ENCODE measurements at places on chromosomes 16 and 17.

DNA sequence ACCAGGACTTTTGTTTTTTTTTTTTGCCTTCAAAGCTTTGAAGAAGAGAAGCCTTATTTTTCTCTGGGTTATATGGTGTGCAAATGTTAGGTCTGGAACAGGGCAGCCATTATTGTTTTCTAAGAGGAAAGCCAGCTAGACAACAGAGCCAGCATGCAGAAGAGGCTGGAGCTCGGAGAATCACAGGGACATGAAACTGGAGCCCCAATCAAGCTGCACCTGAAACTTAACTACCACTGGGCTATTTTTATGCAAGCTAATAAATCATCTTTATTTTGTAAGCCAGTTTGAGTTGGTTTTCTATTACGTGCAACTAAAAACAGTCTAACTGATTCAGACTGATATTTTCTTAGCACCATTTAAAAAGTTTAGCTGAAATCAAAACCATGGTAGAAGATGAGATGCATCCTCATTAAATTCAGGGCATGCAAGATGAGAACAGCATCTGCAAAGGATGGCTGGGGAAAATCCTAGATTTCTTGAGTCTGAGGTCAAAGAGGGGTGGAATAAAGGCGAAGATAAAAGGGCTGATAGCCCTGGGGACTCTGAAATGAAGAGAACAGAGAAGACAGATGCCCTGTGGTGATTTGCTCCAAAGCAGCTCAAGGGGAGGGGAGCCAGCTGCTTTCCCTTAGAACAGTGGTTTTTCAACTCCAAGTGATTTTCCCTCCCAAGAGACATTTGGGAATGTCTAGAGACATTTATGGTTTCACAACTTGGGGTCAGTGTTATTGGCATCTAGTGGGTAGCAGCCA lies 177.1 kb upstream of the WSCD1 start:
- DNase-seq, result no peak

DNA sequence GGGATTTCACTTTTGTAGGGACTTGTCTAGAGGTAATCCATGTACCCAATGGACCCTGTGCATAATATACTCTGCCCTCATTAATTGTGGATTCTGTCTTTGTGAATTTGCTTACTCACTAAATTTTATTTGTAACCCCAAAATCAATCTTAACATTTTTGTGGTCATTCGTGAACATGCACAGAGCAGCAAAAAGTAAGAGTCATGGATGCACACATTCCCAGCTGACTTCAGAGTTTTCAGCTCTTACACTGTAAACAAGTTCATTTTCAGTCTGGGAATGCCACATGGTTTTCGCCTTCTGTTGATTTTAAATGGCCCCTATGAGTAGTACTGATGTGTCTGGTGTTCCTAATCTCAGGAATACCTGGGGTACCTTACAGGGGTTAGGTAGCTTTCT lies 24.3 kb downstream of the TAC4 start:
- no peak for DNase-seq

DNA sequence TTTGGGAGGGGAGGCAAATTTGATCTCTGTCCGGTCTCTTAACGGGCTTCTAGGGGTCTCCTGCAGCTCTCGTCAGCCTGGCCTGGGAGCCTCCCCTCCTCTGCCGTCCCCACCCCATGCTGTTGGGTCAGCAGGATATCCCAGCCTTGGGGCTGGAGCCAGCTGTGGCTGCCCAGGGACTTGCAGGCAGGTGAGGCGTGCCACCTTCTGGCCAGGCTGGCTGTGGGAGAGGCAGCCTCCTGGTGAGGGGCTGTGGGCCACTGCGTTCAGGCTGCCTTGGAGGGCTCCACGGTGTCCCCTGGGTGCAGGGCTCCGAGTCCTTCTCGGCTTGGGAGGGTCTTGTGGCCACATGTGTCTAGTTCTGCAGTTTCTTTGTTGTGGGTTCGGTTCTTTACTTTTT lies 34.6 kb downstream of the TBCD start:
- DNase-seq, result no peak

DNA sequence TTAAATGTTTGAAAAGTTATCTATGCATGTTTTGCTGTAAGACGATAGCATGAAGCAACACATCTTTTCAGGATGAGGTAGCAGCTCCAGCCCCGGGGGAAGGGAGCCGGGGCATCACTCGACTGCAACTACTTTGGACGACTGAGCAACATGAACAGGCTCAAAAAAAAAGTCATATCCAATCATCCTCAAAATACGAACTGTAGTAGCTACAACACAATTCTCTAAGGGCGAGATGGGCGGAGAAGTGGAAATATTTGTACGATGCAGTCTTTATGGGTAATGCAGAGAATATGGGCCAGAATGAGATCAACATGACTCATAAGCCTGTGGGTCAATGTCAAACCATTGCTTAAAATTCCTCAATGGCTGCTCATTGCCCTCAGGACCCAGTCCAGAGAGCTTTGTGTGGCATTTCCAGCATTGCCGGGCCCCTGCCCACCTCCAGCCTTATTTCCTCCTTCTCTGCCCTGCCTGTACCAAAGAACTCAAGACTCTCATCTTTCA lies 17.7 kb upstream of the SMURF2 start:
- no peak for DNase-seq

GRCh38 chr17:10790491-10791401 lies 13.2 kb downstream of the TMEM238L start:
- no peak for DNase-seq

- DNase-seq, result no peak
Measured at GRCh38 chr16:15716694-15717447, 66.8 kb downstream of the NDE1 start.
